ENCODE measurements at places on chromosomes 2 and 18. TPM values are rescaled to one million over a fixed set of nuclear protein-coding genes. Genes with fewer than 3 reads are reported as not detected.

The LBX2 gene
- total RNA-seq, result 3.0 TPM

The IL37 gene
- total RNA-seq, result not detected

The MATN3 gene
- 10.6 TPM for total RNA-seq

The CDKL4 gene
- not detected for total RNA-seq

The E2F6 gene
- total RNA-seq, result 24.7 TPM

The SLC4A3 gene
- total RNA-seq, result 3.0 TPM

The TFPI gene
- 56.5 TPM for total RNA-seq

The CNGA3 gene
- not detected for total RNA-seq

The TGFA gene
- 5.5 TPM for total RNA-seq
